ENCODE measurements at places on chromosomes 3 and 15. TPM values are rescaled to one million over a fixed set of nuclear protein-coding genes. Genes with fewer than 3 reads are reported as not detected.

KLHL6 gene
- total RNA-seq, result 0.41 TPM

DNA sequence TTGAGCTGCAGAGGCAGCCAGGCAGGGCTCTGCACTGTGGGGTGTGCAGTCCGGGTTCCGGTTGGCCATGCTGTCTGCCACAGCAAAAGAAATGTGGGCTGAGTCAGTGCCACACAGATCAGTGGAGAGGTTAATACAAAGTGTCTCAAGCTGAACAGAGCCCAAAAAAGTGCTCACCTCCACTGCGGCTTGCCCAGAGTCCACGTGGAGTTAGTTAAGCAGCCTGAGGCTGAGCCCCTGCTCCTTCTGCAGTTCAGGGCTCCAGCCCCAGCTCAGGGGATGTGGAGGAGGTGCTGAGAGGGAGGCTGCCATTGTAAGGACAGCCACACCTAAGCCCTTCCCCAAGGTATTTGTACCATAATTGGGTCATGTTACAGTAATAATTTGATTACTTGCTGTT lies 85.3 kb downstream of the LRRK1 start:
- no peak for DNase-seq

CDCP1 gene
- total RNA-seq, result 0.41 TPM

- DNase-seq, result no peak
Measured at GRCh38 chr3:1179146-1179545, 86.3 kb downstream of the CNTN6 start.

DNA sequence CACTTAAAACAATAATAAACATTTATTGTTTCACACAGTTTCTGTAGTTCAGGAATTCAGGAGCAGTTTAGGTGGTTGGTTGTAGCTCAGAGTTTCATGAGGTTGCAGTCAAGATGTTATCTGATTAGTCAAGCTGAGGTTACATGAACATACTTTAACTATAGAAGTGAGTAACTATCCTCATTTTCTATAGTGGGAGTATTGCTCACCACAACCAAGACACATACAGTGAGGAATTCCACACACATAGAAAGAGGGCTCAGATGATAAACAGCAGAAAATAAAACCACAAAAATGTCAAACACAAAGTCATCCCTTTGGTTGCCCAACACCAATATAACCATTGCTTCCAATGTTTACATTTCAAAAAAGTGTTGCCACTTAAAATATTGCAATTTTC lies 13.6 kb downstream of the SCN11A start:
- DNase-seq, result no peak

TF gene
- total RNA-seq, result 4.1 TPM

KLHL40 gene
- total RNA-seq, result 0.41 TPM

- DNase-seq, result no peak
Measured at GRCh38 chr3:134466331-134466730, 19.5 kb downstream of the ANAPC13 start.

DNA sequence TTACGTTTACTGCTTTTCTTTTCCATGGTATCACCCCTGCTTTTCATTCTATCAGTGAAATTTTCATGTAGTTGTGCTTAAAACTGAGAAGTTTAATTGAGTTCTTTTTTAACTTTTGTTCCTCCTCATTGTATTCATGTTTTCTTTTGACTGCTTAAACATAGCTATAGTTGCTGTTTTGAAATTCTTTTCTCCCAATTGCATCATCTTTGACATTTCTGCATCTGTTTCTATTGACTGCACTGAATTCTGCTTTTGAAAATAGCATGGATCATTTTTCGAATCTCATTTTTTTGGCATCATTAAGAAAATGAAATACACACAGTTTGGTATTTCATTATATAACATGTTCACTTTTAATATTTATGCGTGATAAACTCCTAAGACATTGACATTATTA lies 694.9 kb downstream of the MECOM start:
- no peak for DNase-seq

DNA sequence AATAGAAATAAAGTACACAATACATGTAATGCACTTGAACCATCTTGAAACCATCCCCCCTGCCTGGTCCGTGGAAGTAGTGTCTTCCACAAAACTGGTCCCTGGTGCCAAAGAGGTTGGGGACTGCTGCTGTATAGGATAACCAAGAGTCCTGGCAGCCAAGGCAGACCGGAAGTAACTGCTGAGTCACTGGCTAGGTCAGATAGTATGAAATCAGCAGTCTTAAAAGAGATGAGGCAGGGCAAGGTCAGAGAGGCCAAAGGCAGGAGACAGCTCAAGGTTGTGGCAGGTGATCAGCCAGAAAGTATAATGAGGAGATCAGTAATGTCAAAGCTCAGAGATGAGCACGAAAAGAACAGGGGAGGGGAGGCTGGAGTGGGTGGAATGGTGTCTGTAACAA lies 60.2 kb downstream of the MAP3K13 start:
- no peak for DNase-seq

- DNase-seq, result no peak
Measured at GRCh38 chr3:125238759-125239158, 26.2 kb upstream of the SLC12A8 start.

SAXO2 gene
- 4.1 TPM for total RNA-seq
